ENCODE measurements at places on chromosomes 6 and 20.

DNA sequence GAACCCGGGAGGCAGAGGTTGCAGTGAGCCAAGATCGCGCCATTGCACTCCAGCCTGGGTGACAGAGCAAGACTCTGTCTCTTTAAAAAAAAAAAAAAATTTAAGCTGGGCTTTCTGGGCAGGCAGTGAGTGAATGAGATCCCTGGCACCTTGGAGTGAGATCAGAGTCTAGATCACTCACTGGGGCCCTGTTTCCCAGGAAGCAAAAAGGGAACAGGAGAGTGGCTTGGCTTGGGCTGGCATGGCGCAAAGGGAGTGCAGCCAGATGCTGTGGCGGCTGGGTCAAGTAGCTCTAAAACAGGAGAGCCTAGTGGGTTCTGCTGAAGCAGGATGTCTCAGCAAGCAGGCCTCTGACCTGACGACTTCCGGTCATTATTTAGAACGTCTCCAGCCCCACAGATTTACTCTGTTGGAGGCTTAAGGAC is 10.4 kb downstream of the PLCG1 start:
- DNase-seq: no peak

DNA sequence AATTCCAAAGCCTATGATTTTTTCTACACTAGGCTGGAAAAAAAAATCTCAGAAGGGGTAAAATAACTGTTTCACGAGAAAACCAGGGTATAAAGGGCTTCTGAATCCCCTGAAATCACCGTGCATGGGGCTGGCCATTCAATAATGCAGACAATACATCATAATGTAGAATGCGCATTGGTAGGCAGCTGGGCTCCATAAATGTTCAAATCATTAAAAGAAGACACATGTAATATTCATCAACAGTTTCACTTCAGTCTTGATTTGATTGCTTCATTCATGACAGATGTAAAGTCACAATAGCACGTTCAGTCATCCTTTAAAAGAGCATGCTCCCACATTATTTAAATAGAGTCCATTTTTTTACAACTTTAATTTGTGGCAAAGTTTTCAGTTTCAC is 20.5 kb downstream of the PTCHD4 start:
- DNase-seq: no peak

DNA sequence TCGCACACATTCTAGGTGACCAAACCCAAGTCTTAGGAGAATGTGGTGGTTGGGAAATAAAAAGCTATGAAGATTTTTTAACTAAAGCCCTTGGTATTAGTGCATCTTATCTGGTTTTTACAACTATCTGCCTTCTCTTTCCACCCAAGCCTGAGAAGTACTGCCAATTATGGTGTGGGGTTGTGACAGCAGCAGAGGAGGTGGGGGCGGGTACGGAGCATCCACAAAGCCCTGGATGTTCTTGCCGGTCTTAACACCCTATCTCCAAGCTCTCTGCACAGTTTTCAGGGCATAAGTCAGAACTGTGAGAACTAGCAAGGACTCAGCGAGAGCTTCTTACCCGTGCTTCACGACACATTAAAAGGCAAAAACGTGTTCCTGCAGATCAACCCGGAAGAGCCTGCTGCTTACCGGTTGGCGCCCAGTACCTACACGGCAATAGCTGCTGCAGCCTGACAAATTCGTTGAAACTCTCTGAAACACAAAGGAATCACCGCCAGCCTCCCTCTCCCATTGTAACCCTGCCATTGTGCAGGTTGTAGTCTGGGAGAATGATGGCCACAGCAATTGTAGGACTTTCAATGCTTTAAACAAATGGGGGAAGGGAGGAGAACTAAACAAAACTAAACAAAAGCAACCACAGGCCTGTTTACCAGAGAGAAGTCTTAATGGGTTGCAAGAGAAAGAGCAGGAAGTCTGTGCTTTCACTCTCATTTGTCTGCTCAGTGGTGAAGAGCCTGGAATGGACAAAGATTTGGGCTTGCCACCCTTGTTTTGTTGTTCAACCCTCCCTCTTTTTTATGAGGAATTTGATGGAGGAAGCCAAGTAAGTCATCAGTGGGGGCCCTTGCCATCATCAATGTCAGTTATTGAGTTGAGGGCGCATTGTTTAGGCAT is 461.0 kb upstream of the JARID2 start:
- DNase-seq: no peak

DNA sequence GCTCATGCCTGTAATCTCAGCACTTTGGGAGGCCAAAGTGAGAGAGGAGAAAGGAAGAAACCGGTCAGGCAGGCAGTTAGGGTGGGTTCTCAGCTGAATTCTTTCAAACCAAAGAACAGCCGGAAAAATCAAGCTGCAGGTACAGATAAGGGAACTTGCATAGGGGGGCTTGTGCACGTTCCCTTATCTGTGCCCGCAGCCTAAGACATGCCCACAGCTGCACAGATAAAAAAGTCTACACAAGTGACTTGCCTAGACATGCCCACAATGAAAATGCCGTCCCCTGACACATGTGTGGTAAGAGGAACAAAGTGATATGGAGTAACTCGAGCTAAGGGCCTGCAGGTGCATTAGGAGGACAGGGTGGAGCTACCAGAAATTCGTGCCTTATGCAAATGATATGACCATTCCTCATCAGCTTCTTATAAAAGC is 175.8 kb upstream of the SALL4 start:
- no peak for DNase-seq

DNA sequence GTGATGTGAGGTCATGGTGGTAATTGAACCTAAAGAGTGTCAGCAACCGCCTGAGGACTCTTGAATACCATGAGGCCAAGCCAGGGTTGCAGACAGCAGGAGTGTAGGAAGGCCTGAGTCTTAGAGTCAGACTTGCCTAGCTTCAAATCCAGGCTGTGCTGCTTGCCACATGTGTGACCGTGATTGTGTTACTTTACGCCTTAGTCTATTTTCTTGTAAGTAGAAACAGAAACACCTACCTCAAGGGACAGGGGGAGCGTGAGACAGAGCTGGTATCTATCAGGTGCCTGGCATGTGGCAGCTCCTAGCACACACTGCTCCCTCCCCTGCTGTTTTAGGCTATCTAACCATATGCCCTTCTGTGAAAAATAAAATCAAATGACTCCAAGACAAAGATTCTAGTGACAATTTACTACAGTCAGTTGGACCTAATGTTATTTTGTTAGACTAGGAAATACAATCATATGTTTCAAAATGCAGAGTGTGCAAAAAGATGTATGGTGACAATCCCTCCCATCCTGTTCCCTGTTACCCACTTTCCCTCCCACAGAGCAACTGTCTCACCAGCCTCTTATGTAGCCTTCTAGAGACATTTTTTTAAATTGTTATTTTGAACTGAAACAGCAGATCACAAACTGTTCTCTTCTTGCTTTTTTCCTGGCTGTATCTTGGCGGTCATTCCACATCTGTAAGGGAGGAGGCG is 21.7 kb downstream of the TAF8 start:
- DNase-seq: no peak

GRCh38 chr6:501891-502601 is 110.5 kb downstream of the IRF4 start:
- peak; percentile 40 for DNase-seq

- no peak for DNase-seq
These were observed 2.6 kb downstream of the SPACA1 start for GRCh38 chr6:88050140-88050818.

DNA sequence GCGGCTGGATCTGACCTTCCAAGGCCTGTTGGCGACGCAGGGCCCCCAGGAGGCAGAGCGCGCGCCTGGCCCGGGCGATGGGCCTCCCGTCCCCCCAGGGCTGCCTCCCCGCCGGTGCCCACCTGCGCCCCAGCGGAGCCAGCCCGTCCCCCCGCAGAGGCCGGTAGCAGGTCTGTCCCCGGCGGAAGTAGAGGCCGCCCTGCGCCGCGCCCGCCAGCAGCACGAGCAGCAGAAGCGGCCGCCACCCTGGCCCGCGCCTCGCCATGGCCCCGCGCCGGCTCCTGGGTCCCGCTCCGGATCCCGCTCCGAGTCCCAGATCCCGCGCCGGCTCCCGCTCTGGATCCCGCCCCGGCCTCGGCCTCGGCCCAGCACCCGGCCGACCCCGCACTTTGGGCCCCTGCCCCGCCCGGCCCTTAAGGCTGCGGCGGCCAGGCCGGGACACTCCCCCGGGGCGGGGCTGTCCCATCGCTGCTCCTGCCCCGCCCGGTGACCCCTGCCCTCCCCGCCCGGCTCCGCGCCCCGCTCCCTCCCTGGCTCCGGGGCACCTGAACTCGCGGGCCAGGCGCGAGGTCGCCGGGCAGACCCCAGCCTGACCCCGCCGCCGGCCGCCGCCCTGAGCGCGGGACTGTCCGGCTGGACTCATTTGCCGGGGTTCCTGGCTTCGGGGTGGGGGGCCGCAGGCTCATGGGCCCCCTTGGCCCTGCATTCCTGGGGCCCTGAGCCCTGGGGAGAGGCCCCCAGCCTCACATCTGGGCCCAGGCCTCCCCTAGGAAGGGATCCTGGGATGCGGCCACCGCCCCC is at the start of gene CTSZ:
CTSZ (minus strand) TSS at position 391 of the 801 bp plus-strand sequence; CDS start at position 265, 126 bp downstream.
- DNase-seq: no peak

GRCh38 chr6:127520066-127520465 is 931 bp upstream of the MTCL3 start:
- DNase-seq: no peak

DNA sequence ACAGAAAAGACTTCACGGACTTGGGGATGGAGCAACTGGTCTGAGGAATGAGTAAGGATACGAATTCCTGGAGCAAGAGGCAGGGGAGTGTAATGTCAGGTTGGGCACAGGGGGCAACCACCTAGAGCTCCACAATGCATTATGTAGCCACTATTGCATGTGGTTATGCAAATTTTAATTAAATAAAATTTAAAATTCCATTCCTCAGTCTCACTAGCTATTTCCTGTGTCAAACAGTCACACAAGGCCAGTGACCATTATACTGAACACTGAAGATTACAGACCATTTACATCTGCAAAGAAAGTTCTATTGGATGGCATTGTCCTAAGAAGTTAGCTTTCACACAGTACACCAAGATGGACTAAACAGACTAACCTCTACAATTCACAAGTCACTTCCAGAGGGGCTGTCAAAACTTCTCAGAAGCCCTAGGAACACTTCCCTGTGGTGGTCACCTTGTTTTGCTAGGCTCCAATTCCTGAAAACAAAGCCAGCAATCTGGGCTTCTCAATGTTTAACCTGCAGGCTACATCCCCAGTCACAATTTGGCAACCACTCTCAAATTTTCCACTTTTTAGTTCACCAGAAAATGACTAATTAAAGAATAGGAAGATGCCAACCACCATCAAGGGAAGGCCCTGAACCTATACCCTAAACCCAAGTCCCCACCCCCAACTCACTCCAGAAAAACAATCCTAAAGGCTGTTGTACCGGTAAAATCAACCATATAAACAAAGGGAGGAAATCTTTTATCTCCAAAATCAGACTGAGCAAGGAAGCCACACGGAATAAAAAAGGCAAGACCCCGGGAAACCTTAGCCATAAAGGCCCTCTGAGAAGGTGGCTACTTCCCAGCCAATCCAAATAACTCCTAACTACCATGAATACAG is 34.2 kb upstream of the C20orf203 start:
- DNase-seq: no peak

DNA sequence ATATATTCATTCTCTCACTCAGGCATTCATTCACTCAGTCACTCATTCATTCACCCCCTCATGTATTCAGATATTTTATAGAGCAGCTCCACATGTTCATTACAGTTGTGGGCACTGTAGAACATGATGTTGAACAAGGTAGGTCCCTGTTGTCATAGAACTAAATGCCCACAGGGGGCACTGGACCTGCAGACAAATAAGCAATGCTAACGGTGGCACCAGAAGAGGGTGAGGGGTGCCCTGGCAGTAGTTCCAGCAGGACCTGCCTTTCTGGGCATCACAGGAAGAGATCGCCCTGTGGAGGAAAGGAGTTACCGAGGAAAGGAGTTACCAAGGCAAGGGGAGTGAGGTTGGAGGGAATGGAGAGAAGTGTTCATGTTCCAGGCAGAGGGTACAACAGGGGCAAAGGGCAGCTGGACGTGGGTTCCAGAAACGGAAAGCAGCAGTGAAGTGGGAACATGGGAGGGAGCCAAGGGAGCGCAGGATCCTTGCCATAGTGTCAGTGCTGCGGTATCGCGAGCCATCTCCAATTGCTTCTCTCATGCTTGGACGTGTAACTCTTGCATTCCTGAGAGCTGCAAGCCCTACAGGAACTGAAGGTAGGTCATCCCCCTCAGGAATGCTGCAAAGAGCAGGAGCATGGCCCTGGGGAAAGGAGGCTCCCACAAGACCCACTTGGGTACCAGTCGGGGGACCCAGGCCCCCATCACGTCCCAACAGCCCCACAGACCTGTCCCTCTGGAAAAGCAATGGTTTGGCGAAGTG is 128.2 kb downstream of the EDN3 start:
- no peak for DNase-seq

DNA sequence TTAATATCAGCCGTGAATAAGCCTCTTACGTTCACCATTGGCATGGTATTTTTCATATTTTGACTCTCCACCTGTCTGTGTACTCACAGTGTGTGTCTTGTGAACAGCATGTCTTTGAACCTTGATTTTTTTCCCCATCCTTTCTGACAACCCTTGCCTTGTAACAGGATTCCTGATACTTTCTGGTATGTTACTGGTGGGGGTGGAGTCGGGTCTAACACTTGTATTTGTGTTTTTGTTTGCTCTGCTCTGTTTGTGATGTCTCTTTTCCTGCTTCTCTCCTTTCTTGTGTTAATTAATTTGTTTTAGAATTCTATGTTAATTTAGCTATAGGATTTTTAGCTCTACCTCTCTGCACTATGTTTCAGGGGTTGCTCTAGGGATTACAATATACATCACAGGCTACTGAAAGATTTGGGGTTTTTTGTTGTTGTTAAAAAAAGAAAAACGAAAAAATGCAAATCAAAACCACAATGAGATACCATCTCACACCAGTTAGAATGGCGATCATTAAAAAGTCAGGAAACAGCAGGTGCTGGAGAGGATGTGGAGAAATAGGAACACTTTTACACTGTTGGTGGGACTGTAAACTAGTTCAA is 245.1 kb downstream of the CDH4 start:
- DNase-seq: no peak

DNA sequence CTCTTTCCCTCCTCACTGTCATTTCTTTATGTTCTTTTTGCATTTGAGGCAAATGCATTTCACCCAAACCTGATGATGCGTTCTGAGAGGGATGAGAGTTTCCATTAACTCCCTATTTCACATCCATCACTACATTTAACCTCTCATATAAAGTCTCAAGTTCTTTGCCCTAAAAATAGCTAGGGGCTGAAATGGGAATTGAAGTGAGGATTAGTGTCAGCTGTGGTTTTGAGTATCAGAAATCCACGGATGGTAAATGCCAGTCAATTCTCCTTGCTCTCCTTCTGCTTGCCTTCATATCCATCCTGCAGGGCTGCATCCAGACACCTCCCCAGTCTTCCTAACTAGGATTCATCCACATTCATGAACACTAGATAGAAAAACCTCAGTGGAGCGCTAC is 10.0 kb upstream of the DTNBP1 start:
- DNase-seq: no peak

- DNase-seq: no peak
These were observed 158.2 kb downstream of the TFAP2B start for GRCh38 chr6:50976907-50977306.

GRCh38 chr6:12371641-12372146 is 81.5 kb downstream of the EDN1 start:
- DNase-seq: no peak

GRCh38 chr6:18350712-18351111 is 36.4 kb upstream of the RNF144B start:
- DNase-seq: no peak

- no peak for DNase-seq
These were observed 10.0 kb downstream of the BPIFB2 start for GRCh38 chr20:33017542-33017941.

- DNase-seq: peak; percentile 48
These were observed 238.5 kb downstream of the ZFAND3 start for GRCh38 chr6:38057994-38058393.

GRCh38 chr6:25548451-25548850 is 103.6 kb upstream of the SCGN start:
- DNase-seq: no peak

Measured in stimulated activated CD8-positive, alpha-beta memory T cell treated with anti-CD3 and anti-CD28 coated beads, Interleukin-15, amount 100 ng/mL, for 4 hours (primary cell).